D721Med (cell line): ENCODE measurements at places on chromosomes 5 and 9.

DNA sequence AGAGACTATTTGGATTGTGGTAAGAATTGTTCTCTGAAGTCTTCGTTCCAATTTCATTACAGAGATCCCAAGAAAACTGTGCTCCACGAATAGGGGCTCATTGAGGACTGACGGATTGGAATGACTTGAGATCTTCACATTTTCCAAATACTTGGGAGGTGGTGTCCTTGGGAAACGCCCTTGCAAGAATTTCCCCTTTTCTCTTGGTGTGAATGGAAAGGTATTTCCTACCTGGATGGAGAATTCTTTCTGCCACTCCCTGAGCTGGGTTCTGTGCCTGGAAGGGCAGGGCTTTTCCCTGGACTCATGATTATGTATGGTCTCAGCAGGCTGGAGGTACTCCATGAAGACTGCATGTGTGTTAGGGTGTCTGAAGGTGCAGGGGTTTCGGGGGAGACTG lies 53.9 kb downstream of the SNX18 start:
- DNase-seq = no peak

DNA sequence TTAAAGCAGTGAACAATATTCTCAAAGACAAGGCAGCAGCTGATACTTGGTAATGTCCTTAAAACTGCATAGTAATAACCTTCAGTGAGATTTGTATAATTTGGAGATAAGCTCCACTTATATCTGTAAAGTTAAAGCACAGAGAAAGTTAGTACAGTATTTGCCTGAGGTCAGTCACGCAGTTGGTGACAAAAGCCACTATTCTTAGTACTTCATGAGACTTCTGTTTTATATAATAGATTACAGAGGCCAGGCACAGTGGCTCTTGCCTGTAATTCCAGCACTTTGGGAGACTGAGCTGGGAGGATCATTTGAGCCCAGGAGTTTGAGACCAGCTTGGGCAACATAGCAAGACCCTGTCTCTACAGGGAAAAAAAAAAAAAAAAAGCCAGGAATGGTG lies 266.4 kb upstream of the DMRT1 start:
- no peak for DNase-seq

- DNase-seq = no peak
Observed at GRCh38 chr5:67543720-67544270, 347.2 kb upstream of the CD180 start.

DNA sequence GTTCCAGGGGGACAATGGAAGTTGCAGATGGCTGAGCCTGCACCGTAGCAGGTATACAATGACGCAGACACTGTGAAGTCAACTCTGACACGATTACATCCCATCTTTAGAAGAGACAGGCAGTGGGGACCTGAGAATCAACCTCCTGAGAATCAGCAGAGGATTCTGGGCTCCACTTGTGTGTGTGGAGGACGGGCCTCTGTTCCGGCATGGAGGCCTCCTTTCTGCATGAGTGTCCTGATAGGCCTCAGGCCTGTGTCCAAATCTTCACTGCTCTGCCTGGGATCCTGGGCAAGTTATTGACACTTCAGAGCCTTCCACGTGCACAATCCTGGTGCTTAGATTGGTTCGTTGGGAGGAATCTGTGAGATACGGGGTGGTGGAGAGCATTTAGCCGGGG lies 151.2 kb upstream of the COL5A1 start:
- DNase-seq = no peak

DNA sequence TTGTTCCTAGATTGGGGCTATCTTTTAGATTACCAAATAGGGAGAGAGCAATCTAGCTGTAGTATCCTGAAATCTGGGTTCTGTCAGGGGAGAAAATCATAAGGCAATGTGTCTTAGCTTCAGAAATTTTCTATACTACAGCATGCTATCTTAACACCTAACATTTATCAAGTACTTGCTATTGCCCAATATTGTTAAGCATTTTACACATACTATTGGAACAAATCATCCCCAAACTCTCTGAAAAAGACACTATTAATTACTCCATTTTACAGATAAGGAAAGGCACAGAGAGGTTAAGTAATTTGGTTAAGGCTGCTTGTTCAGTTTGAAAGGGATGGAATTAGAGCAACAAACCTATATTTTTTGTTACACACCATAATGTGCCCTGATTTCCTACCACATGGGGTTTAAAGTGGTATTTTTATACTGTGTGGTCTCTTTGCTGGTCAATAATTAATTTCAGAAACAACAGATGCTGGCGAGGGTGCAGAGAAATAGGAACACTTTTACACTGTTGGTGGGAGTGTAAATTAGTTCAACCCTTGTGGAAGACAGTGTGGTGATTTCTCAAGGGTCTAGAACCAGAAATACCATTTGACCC lies 57.2 kb upstream of the RIC1 start:
- DNase-seq = no peak

DNA sequence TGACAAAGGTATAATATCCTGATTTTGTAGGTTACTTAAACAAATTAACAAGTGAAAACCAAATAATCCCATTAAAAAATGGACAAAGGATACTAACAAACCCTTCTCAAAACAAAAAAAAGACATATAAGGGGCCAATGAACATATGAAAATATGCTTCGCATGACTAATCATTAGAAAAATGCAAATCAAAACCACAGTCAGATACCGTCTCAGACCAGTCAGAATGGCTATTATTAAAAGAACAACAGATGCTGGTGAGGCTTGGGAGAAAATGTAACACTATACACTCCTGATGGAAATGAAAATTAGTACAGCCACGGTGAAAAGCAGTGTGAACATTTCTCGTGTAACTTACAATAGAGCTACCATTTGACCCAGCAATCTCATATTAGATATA lies 1542.2 kb upstream of the CDH9 start:
- DNase-seq = no peak

DNA sequence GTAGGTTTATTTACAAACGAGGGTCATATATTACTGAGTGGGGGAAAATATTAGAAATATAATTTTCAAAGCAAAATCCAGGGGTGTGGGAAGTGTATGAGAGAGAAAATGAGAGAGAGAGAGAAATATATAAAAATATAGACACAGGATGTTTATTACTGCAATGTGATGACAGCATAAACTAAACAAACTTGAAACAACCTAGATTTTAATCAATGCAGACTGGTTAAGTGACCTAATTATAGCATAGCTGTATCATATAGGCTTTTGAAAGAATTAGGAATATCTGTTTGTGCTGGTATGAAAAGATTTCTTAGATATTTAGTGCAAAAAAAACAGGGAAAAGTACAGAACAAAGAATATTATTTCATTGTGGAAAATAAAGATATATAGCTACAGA lies 280.5 kb downstream of the ACTL7B start:
- no peak for DNase-seq
